GM04504 (cell line): ENCODE measurements at places on chromosomes 2 and 18.
A peak's percentile ranks its signal among the peaks of the same experiment; 100 is the strongest.

- no peak for DNase-seq
Measured at GRCh38 chr18:26320686-26321085, 94.4 kb downstream of the TAF4B start.

DNA sequence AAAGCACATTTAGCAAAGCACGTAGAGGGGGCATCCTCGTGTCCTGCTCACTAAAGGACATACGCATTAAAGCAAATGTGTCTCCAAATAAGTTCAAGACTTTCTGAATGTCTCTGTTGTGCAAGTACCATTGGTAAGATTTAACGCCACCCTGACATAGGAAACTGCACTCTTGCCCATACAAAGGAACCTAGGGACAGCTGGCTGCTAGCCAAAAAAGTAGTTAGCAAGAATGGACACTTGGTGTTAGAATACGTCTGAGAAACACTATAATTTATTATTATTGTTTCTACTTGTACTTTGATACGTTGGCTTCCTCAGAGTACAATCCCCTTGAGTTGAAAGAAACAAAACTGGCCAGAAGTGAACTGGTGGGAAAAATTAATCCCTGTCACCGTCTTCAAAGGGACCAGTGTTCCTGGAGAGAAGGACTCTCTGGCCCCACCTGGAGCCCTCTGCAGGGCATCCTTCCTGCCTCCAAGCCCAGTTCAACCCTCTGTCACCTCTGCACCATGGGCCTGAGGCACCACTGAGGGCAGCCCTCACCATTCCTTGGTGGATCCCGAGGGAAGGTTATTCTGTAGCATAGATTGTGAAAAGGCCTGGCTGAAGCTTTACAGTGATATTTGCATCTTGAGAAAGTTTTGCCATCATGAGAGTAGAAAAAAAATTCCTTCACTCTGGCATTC lies 51.4 kb upstream of the APCDD1 start:
- no peak for DNase-seq

DNA sequence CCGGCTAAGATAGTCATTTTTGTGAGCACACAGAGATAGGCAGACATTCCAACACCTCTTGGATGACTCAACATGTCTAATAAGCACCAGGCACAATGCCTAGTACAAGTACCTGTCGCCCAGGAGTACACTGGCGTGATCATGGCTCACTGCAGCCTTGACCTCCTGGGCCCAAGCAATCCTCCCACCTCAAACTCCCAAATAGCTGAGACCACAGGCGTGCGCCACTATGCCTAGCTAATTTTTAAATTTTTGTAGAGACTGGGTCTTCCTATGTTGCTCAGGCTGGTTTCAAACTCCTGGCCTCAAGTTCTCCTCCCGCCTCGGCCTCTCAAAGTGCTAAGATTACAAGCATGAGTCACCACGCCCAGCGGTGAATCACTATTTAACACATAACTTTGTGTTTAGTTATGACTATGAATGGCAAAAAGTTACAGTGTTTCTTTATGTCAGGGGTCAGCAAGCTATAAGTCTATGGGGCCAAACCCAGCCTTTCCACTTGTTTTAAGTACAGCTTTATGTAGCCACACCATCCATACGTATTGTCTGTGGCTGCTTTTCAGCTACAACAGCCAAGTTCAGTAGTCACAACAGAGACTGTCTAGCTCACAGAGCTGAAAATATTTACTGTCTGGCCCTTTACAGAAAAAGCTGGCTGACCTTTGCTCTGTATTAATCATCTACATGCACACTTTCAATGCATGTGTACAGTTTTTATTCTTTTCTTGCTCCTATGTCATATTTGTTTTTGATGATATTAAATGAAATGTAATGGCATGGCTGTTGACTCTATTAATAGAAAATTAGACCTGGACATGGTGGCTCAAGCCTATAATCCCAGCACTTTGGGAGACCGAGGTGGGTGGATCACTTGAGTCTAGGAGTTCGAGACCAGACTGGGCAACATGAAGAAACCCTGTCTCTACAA lies 18.7 kb downstream of the ORC2 start:
- DNase-seq, result peak; percentile 64

- DNase-seq, result no peak
Measured at GRCh38 chr2:205218056-205218455, 464.2 kb upstream of the NRP2 start.

GRCh38 chr2:241376808-241377207 lies 20.7 kb downstream of the FARP2 start:
- no peak for DNase-seq

GRCh38 chr2:216113572-216113971 lies 4.4 kb downstream of the XRCC5 start:
- DNase-seq, result no peak

DNA sequence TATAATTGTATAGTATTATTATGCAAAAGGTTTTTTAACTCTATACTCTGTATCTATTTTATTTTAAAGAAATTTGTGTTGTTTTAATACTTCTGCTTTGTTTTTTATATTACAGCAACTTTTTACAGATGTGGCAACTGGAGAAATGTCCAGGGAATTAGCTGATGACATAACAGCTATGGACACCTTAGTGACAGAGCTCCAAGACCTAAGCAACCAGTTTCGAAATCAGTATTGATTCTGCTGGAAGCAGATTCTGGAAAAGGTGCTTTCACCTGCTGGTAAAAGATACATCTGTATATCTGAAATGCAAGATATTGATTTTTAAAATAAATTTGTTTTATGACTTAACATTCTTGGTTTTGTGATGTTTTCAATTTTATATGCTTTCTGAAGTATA lies 126.1 kb upstream of the LTBP1 start:
- DNase-seq, result no peak

- no peak for DNase-seq
Measured at GRCh38 chr18:61589053-61589723, 256.0 kb downstream of the CDH20 start.

GRCh38 chr2:28809927-28810326 lies 707 bp upstream of the SPDYA start:
- no peak for DNase-seq

GRCh38 chr18:55124078-55124763 lies 165.0 kb upstream of the CCDC68 start:
- DNase-seq, result no peak

GRCh38 chr2:23480957-23481797 lies 96.2 kb downstream of the KLHL29 start:
- DNase-seq, result no peak

GRCh38 chr2:152492131-152492530 lies 157.2 kb downstream of the FMNL2 start:
- no peak for DNase-seq

- DNase-seq, result no peak
Measured at GRCh38 chr2:20624156-20624883, 26.6 kb downstream of the HS1BP3 start.

- no peak for DNase-seq
Measured at GRCh38 chr2:75564026-75564688, 3.4 kb upstream of the EVA1A start.

- no peak for DNase-seq
Measured at GRCh38 chr2:2698182-2699120, 367.4 kb upstream of the MYT1L start.

GRCh38 chr18:35804377-35804776 lies 168.1 kb upstream of the RMP24 start:
- no peak for DNase-seq

GRCh38 chr18:73690222-73690621 lies 457.4 kb downstream of the FBXO15 start:
- DNase-seq, result no peak

- no peak for DNase-seq
Measured at GRCh38 chr2:200742426-200742825, 69.3 kb upstream of the BZW1 start.

GRCh38 chr2:185567940-185568339 lies 170.7 kb upstream of the FSIP2 start:
- DNase-seq, result no peak

DNA sequence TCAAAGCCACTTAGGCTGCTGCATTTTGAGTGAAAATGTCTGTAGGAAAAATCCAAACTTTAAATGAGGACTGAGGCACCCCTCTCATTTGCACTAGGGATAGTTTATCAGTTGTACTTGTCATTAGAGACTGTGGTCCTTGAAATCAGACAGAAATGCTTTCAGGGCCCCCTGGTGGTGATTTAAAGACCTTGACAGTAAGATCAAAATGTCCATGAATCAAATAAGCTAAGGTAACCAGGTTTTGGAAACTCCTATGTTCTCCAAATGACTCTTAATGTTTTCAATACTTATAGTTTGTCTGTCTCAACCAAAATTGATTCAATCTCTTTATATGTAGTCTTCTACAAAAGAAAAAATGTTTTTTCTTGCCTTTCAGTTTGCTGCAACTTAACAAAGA lies 28.8 kb upstream of the DDX18 start:
- DNase-seq, result no peak

DNA sequence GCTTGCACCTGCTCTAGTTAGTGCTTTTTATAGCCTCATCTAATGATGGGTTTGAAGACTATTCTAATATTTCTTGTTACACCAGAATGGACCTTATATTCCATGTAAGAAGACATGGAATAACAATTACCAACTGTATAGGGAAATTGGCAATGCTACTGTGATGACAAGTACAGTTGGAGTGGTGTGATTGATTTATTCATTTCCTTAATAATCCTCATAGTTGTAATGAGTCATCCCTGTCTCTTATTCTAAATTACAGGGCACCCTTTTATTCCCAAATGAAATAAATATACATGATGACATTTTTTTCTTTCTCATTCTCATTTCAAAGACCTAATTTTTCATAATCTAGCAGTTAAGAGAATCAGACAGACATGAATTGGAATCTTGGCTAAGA lies 18.3 kb upstream of the TLK1 start:
- no peak for DNase-seq

DNA sequence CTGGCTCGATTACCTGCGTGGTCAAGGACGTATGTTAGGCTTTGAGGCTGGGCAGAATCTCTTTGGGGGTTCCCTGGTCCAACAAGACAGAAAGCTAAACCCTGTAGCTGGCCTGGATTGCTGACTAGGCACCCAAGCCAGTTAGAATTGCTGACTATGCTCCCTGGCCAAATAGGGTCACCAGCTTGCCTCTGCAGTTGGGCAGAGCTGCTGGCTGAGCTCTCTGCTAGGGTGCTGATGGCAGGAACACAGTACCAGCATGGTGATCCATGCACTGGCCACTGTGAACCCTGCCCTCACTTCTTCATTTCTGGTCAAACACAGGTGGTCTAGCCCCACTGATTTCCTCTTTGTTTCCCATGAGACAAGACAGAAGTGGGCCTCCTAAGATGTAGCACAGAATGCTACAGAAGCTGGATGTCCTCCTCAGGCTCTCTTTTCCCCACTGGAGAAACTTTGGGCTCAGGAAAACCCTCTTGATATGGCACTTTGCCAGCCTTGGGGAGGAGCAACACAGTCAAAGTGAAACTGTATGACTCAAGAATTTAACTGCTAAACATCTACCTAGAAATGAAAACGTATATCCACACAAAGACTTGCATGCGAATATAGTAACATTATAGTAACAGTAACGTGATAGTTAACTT lies 20.8 kb downstream of the SP140L start:
- no peak for DNase-seq

DNA sequence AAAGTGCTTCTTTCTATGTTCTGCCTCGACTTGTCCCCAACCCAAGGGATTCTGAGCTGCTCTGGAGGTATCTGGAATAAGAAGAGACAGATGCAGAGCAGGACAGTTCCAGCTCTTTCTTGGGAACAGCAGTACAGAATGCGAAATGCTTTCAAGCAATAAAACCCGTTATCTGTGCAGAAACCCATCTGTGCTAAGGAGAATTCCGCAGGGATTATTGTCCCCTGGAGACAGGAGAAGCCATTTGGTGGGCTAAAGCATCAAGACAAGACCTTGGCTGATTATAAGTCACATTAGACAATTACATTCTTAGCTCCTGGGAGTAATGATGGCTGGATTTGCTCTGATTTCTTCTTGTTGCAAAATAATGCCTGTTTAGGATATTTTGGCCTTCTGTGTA lies 185.4 kb upstream of the GLI2 start:
- no peak for DNase-seq

DNA sequence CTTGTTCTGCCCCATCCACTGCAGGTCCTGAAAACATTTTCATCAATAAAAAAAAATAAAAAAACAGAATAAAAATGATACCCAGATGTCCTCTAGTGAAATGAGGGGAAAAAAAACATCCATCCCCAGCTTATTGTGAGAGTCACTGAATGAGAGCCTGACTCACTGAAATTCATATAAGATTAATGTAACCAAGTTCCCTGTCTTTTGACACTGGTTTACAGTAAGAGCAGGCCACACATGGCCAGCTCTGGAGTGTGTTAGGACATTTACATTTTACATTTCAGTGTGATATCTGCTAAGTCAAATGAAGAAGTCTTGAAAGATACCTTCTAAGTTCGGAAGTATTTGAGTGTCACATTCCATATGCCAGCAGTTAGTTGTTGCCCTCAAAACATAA lies 21.1 kb upstream of the IL18R1 start:
- DNase-seq, result no peak

GRCh38 chr2:152436148-152436547 lies 101.2 kb downstream of the FMNL2 start:
- no peak for DNase-seq

GRCh38 chr18:45657357-45658335 lies 42.4 kb downstream of the SLC14A2 start:
- no peak for DNase-seq

DNA sequence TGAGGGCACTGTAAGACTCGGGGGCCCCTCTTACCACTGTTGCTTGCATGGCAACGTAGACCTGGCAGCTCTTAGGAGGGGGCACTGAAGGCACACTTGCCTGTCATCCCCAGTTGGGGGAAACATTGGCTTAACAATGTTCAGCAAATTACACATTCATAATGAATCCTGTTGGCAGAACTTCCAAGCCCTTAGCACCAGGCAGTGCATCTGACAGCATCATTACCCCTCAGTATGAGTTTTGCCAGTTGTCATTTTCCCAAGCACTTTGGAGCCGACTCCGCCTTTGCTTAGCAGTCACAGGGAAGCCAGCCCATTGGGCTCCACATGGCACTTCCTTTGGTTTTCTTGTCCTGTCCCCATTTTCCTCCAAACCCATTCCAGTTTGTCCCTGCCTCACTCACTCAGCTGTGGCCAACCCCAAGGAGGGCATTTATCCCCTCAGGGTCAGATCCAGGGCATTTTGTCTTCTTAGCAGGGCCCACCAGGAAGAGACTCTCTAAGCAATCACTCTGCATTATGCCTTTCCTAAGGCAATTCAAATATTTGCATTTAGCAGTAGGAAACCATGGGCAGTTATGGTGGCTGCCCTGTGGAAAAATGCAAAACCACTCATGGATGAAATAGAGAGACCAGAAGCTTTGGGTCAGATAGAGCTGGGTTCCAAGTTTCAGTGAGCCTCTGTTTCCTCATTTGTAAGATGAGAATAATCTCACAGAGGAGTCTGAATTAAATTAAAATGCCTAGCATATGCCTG lies 73.9 kb downstream of the VSNL1 start:
- no peak for DNase-seq

- no peak for DNase-seq
Measured at GRCh38 chr2:238726670-238727584, 121.0 kb upstream of the TWIST2 start.
